ENCODE measurements at places on chromosomes 16 and 17.

DNA sequence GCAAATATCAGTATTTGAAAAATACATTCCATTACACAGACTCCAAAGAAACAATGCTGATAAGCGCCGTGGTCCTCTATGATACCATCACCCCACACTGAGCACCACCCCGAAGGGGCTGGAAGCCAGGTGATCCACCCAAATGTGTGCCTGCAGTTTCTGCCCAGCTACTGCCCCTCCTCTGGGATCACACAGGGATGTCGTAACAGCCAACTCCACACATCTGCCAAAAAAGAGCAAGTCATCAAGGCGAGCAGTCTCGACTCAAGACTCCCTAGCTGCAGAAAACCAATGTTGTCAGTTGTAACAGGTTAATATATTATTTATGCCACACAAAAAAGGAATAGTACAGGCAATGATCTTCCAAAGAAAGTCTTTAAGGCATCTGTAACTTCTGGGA is 21.0 kb downstream of the CYB5D2 start:
- no peak for DNase-seq

GRCh38 chr17:74512624-74513091 is 18.6 kb downstream of the CD300LB start:
- DNase-seq: no peak

DNA sequence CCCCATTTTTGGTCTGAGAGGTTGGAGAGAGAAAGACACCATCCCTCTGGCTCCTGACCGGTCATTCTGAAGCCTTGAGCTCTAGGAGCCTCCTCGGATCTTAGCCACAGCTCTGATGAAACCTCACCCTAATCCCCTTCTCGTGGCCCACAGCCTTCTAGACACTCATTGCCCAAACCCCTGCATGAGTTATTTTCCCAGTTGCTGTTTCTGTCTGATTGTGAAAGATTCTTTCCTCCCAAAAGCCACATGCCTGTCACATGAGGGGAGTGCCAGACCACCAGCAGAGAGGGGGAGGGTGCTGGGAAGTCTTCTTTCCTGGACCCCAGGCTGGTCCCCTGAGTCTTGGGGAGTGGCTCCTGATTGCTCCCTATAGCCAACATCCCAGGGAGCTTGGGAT is 17.6 kb upstream of the ABR start:
- DNase-seq: no peak

GRCh38 chr17:83200231-83200699 is 120.9 kb downstream of the METRNL start:
- no peak for DNase-seq

DNA sequence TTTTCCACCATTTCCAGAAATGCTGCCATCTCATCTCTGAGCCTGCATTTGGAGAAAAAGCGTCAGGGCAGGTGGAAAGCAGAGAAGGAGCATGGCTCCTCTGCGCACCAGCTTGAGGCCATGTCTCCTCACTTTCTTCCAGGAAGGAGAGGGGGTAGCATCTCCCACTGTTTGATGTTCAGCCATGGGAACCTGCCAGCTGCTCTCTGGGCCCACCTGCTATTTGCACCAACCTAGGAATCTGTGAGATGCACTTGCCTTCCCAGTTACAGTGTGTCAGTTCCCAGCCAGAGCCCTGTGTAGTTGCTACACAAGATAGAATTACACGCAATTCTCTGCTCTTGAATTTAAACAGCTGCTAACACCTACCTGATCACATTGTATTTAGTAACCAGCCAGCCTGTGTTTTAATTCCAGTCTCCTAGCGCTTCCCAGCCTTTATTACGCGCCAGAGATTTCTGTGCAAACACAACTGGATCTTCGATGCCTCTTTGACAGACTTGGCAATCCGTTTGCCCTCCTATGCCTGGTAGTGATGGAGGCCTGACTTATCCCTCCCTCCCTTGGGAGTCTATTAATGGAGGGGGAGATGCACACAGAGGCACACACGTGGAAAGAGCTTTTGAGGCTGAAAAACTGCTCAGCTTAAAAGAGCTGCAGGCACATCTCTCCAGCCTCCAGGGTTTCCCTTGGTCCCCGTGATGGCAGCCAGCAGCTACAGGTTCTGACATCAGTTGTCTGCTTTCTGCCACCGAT is 98.1 kb upstream of the SEC14L1 start:
- DNase-seq: no peak

GRCh38 chr16:13098536-13098935 is 197.1 kb downstream of the SHISA9 start:
- no peak for DNase-seq

- DNase-seq: no peak
These were observed 37.7 kb downstream of the ZFHX3 start for GRCh38 chr16:73010150-73010676.
